Activated CD4-positive, alpha-beta memory T cell treated with anti-CD3 and anti-CD28 coated beads, Interleukin-2, amount 10 ng/mL, durations not matched to agents 7 days and 5 days (primary cell): ENCODE measurements at places on chromosomes 1 and 21. TPM values are rescaled to one million over a fixed set of nuclear protein-coding genes. Genes with fewer than 3 reads are reported as not detected.

DNA sequence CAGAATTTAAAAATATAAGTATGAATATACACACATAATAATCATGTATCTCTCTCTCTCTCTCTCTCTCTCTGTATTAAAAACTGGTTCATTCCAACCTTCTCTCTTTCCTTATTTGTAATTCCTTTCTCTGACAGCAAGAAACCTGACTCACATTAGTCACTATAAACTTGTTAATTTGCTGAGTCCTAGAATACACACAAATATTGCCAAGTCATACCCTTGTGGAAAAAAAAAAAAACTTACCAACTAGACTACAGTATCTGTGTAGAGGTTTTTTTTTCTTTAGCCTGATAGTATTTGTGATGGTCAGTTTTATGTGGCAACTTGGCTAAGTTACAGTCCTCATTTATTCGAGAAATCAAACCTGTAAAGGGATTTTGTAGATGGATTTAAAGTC lies 26.3 kb upstream of the NHLH2 start:
- no peak overlapping the region for H3K27ac ChIP-seq
- DNase-seq: no peak
- H3K36me3 ChIP-seq: no peaks in the 10 kb centered on the region
- H3K4me3 ChIP-seq: no peak overlapping the region
- no peaks in the 10 kb centered on the region for H3K4me1 ChIP-seq

- no peaks in the 10 kb centered on the region for H3K4me1 ChIP-seq
- H3K4me3 ChIP-seq: no peak overlapping the region
- no peak for DNase-seq
- no peaks in the 10 kb centered on the region for H3K36me3 ChIP-seq
Observed at GRCh38 chr1:241470361-241470760, 49.2 kb downstream of the FH start.

DNA sequence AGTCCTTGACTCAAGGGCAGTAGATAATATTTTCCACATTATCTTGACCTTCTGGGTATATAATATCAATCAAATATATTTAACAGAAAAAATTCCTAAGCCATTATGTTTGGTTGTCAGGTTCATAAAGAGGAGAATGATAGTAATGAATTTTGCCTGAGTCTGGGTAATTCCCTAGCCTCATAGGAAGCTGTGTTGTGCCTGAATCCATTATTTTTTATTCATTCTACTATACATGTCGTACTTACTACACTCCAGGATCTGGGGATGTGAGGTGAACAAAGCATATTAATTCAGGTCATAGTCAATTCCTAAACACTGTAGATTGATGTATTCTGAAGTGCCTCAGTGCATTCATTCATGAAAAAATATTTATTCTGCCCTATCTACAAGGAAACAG lies 204.2 kb downstream of the PTGER3 start:
- H3K27me3 ChIP-seq: no peaks in the 10 kb centered on the region
- no peak overlapping the region for H3K4me3 ChIP-seq
- no peak overlapping the region for H3K27ac ChIP-seq
- H3K4me1 ChIP-seq: no peaks in the 10 kb centered on the region

DNA sequence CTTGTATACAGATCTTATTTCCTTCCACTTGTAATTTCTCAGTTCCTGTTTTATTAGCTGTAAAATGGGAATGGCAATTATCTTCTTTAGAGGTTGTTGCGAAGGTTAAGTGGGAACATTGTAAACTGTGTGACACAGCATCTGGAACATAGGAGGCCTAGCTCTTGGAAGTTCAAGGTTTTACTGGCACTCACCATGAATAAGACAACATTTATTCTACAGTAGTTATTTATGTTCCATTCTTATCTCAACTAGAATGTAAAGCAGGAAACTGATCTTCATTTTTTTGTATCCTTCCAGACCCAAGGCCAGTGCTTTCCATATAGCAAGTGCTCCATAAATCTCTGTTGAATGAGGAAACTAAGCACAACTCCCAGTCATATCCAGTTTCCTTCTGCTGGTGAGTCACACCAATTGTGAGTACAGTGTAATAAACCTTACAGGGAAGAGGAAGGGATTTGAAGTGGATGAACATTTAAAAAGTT lies 1.4 kb downstream of the BCL10 start:
- no peak for DNase-seq
- peaks cover 12% of the 10 kb centered on the region for H3K27me3 ChIP-seq
- H3K27ac ChIP-seq: peak overlapping the region; percentile 80
- peaks cover 54% of the 10 kb centered on the region for H3K4me1 ChIP-seq
- H3K4me3 ChIP-seq: peak overlapping the region; percentile 80

DNA sequence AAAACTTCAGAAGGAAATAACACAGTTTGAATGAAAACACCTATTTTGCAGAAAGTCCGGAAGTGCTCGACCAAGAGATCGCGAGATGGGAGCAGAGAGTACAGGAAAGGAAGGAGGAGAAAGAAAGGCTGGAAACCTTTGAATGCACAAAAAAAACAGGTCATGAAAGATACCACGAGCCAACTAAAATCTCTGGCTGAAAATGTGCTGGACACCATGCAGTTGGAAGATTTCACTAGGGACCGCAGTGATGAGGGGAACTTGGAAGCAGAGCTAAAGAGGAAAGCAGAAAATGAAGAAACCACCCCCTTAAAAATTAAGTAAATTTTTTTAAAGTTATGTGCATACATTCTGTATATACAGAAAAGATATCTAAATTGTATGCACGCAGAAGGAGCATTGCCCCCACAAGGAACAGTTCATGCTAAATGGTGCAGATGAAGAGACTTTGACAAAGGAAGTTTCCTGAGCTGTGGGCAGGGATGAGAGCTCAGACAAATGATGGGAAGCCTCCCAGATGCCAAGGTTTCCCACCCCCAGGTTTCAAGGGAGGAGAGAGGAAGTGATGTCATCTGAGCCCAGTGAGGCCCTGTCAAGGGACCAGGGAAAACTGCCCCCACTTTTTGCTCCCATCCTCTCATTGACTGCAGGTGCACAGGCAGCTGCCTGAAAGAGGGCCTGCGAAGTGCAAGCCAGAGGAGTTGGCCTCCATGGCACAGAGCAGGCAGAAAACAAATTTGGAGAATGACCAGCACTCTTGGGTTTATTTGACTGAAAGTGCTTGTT lies 52.5 kb downstream of the ETS2 start:
- H3K4me1 ChIP-seq: no peaks in the 10 kb centered on the region
- no peaks in the 10 kb centered on the region for H3K36me3 ChIP-seq
- peaks cover 4% of the 10 kb centered on the region for H3K27me3 ChIP-seq
- no peak overlapping the region for H3K4me3 ChIP-seq
- no peak overlapping the region for H3K27ac ChIP-seq

DNA sequence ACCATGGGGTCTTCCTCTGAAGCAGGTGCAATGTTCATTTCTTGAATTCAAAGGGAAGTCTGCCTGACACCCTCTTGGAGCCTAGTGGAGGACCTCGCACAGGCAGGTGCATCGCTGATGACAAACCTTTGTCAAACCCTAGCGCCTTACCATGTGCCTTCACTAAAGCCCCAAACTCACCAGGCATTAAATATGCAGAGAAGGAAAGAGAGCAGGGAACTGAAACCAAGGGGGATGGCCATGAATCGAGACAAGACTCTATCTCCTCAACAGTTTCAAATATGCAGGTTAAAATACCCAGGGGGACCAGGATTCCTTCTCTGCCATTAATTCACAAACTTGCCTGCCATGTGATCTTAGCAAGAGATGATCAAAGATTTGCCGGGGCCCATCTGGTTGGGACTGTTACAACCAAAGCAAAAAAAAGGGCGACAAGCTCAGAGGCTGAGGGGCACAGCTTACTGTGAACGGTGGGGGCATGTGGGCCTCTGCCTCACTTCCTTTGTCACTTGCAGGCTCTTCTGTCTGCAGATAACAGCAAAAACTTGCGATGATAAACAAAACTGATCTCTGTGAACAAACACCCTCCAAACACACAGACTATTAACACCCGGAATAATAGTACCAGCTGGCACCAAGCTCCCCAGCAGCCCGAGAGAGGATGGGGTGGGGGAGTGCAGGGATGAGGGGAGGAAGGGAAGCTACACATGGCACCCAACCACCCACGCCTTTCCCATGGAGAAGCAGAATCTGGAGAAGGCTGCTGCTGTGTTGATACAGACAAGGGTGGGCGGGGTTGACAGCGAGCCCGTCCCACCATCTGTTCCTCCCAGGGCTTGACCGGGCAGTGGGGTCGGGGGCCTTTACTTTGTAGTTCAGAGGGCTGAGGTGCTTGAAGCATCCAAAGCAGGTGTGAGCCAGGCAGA lies 33.9 kb downstream of the TMEM63A start:
- H3K27ac ChIP-seq: no peak overlapping the region
- no peak overlapping the region for H3K4me3 ChIP-seq
- no peak for DNase-seq

DNA sequence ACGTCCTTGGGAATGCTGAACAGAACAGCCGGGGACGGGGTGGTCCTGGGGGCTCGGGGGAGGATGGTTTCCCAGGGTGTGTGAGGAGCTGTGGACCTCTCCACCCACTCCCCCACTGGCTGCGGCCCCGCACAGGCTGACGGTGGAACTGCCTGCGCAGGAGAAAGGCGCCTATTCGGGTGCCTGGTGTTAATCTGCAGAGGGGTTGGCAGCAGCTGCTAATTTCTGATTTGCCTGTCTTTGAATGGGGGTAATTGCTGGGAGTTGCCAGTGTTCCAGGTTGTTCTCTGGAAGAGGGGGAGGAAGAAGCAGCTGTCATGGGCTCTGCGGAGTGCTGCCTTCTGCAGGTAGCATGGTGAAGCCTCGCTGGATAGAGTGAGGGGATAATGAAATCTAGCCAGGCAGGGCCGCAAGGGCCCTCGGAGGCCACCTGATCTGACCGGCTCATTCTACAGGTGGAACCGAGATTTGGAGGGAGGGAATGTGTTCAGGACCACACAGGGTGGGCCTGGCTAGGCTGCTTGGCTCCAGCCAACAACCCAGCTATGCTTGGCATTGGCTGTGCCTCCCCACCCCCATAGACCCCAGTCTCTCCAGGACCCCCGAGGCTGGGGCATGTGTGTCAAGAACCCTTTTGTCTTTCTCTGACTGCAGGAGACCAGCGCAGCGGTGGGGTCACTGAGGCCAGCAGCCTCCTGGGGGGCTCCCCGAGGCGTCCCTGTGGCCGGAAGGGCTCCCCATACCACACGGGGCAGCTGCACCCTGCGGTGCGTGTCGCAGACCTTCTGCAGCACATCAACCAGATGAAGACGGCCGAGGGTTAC lies 67.1 kb downstream of the PTPRU start:
- no peaks in the 10 kb centered on the region for H3K4me1 ChIP-seq
- no peak for DNase-seq
- peaks cover 9% of the 10 kb centered on the region for H3K27me3 ChIP-seq
- no peak overlapping the region for H3K27ac ChIP-seq

DNA sequence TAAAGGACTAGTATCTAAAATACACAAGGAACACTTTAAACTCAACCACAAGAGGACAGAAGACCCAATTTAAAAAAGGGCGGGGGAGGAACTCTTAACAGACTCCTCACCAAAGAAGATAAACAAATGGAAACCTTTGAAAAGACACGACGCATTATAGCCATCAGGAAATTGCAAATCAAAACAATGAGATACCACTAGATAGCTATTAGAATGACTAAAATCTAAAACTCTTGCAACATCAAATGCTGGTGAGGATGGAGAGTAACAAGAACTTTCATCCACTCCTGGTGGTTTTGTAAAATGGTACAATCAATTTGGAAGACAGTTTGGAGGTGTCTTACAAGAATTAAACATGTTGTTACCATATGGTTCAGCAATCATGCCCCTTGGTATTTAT lies 708.2 kb downstream of the BRINP3 start:
- no peak overlapping the region for H3K4me3 ChIP-seq
- no peaks in the 10 kb centered on the region for H3K4me1 ChIP-seq
- no peak for DNase-seq
- no peaks in the 10 kb centered on the region for H3K36me3 ChIP-seq
- no peak overlapping the region for H3K27ac ChIP-seq
- H3K27me3 ChIP-seq: no peaks in the 10 kb centered on the region

- peaks cover 10% of the 10 kb centered on the region for H3K4me1 ChIP-seq
- H3K36me3 ChIP-seq: peaks cover 9% of the 10 kb centered on the region
- H3K27ac ChIP-seq: no peak overlapping the region
- H3K4me3 ChIP-seq: no peak overlapping the region
Observed at GRCh38 chr1:151352021-151352718, 5.1 kb upstream of the RFX5 start.

- no peak overlapping the region for H3K27ac ChIP-seq
- no peak for DNase-seq
- H3K27me3 ChIP-seq: peaks cover 6% of the 10 kb centered on the region
- H3K4me3 ChIP-seq: no peak overlapping the region
Observed at GRCh38 chr1:223411309-223411708, 18.1 kb downstream of the CCDC185 start.

DNA sequence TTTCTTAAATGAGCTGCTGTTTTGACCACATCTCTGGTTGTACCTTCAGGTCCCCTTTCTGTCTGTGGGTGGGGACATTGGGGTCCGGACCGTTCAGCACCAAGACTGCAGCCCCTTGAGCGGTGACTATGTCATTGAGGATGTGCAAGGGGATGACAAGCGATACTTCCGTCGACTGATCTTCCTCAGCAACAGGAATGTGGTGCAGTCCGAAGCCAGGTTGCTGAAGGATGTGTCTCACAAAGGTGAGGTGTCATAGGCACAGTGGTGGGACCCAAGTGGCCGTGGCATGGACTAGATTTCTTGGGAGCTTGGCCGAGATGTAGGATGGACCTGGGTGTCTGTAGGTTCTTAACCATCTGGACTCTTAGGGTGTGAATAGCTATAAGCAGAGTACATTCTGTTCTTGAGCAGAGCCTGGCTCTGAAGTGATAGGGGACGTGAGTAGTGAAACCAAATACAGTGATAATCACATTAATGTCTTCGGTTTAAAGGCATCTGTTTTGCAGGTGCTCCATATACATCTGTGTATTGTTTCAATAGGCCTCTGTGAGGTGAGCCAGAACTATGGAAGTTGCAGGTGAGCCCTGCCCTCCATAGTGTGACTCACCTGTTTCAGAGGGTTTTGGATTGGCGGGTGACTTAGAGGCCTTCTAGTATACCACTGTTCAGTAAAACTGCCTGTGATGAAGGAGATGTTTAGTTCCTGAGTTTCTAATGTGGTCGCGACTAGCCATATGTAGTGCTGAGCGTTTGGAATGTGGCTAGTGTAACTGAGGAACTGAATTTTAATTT lies 6.4 kb downstream of the METTL13 start:
- no peak for DNase-seq
- no peaks in the 10 kb centered on the region for H3K27me3 ChIP-seq
- H3K4me3 ChIP-seq: no peak overlapping the region
- H3K36me3 ChIP-seq: peaks cover 91% of the 10 kb centered on the region

- peaks cover 4% of the 10 kb centered on the region for H3K27me3 ChIP-seq
- H3K36me3 ChIP-seq: no peaks in the 10 kb centered on the region
- H3K4me1 ChIP-seq: peaks cover 11% of the 10 kb centered on the region
Observed at GRCh38 chr1:77412820-77413530, 131.2 kb downstream of the AK5 start.

- no peak for DNase-seq
- peak overlapping the region; percentile 79 for H3K4me3 ChIP-seq
- H3K27ac ChIP-seq: no peak overlapping the region
- H3K27me3 ChIP-seq: peaks cover 9% of the 10 kb centered on the region
- peaks cover 9% of the 10 kb centered on the region for H3K4me1 ChIP-seq
- peaks cover 30% of the 10 kb centered on the region for H3K36me3 ChIP-seq
Observed at GRCh38 chr1:246724731-246725095, 504 bp downstream of the SCCPDH start.

Gene TFF2
- not detected for total RNA-seq

Gene DMRTA2
- total RNA-seq: not detected

Gene KCND3
- not detected for total RNA-seq

Gene S100B
- total RNA-seq: not detected

Gene SLC25A44
- 27.7 TPM for total RNA-seq

Gene SH2D2A
- 192 TPM for total RNA-seq

Gene DYRK3
- total RNA-seq: 8.8 TPM

Gene HES4
- total RNA-seq: 0.23 TPM
